ENCODE measurements at places on chromosomes 2 and 18. TPM values are rescaled to one million over a fixed set of nuclear protein-coding genes. Genes with fewer than 3 reads are reported as not detected.

DNA sequence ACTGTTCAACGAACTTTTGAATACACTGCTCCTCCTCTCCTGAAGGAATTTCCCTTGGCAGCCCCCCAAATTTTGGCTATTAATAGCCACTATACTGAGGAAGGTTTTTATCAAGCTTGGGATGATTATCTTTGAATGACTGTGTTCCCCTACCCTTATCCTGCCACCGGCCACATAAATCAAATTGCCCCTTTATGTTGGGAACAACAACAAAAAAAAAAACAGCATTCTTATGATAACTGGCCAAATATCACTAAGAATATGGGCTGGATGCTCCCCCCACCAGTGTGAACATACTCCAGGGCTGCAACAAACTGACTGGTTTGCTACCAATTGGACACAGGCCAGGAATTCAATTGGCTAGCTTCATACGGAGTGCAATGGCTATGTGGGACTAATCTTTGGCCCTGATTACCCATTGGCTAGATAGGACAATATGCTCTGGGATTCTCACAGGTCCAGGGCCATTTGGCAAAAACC lies 20.6 kb downstream of the DUSP11 start:
- DNase-seq: no peak

GRCh38 chr2:233225230-233226068 lies 26.0 kb upstream of the ATG16L1 start:
- DNase-seq: no peak

Gene SNORC
- 0.98 TPM for polyA plus RNA-seq

DNA sequence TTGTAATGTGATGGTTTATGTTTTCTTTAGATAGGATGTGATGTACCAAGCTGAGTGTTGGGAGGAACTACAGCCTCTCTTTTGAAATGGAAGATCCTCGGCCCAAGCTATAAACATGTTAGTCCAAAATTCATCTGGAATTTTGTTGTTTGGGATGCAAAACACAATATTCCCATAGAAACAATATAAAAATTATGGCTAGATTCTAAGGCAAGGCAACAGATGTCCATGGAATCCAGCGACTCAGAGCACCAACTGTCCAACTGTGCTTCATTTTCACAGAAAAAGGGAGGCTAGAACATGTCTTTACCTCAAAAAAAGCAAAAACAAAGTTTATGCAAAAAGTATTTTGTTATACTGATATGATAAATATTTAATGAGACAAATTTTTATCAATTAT lies 52.4 kb upstream of the ATP8B1 start:
- no peak for DNase-seq

GRCh38 chr2:59887366-59887765 lies 666.1 kb downstream of the BCL11A start:
- DNase-seq: no peak
